ENCODE measurements at places on chromosomes 11 and 22.

DNA sequence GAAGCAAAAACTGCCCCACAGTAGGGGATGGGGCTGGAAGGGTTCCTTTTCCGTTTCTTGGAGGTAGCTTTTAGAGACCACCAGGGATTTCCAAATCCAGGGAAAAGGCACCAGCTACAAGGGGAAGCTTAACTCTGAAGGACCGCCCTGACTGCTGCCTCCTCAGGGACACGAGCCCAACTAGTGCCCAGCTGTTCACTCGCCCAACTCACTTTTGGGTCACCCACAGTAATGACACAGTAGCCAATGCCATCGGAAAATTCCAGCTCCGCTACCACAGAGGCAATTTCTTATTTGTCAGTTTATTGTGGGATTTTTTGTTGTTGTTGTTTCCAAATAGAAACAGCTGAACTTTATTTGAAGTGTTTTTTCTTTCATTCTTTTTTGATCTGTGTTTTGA is 141.3 kb downstream of the ATXN10 start:
- DNase-seq: no peak

GRCh38 chr11:103332409-103332808 is 223.2 kb downstream of the DYNC2H1 start:
- DNase-seq: no peak

DNA sequence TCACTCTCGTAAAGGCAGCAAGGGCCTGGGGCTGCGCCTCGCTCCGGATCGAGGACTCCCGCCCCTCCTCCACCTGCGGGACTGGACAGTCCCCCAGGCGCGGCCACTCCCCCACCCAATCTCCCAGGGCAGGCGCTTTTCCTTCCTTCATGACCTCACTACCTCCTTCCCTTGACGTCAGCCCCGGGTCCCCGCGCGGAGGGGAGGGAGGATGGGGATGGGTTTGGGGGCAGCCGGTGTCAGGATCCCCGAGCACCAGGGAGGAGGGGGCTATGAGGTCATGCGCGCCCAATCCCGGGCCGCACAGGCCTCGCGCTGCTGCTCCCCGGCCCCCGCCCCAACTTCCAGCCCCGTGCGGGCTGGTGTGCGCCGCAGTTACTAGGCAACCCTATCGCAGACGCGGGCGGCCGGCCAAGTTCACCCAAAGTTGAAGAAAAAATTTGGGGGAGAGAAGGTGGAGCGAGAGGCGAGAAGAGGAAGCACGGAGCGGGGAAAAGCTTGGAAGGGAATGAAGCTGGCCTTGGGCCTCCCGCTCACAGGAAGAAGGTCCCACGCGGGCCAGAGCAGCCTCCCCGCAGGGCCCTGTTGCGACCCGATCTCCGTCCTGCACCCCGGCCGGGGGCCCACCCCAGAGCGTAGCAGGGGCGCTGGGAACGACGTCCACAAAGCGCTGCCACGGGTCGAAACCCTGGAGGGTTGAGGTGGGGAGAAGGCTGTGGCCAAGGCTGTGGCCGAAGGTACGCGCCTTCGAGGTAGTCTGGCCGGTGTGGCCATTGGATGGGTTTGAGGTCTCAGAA is 8.3 kb downstream of the WT1 start:
- no peak for DNase-seq

- DNase-seq: no peak
Measured at GRCh38 chr11:27296497-27296896, 66.5 kb downstream of the CCDC34 start.

- no peak for DNase-seq
Measured at GRCh38 chr11:33532720-33533385, 167.8 kb downstream of the C11orf91 start.

DNA sequence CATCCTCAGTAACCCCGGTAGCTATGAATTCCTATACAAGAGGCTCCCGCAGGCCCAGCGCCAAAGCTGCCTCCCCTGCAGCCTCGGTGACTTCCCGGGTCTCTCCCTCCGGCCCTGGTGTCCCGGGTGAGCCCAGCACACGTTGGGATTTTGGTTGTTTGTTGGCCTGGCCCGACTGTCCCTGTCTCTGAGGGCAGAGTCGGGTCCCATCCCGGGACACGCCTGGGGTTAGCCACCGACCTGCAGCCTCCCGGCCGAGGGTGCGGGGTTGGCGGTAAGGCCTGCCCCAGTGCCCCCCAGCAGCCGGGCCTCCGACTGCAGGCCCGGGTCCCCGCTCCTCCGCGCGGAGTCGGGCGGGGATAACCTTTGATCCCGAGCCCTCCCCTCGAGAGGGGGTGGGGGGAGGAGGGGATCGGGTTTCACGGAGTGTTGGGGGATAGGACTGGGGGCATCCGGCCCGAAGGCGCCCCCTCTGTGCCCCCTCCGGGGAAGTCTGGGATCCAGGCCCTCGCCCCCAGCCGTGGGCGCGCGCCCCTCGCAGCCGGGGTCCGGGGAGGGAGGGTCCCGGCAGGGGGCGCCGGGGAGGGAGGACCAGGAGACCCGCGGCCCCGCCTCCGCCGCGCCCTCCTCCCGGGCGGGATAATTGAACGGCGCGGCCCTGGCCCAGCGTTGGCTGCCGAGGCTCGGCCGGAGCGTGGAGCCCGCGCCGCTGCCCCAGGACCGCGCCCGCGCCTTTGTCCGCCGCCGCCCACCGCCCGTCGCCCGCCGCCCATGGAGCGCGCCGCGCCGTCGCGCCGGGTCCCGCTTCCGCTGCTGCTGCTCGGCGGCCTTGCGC is at the start of gene FBLN1:
TSS of gene FBLN1 (plus strand) at position 669 of the 835 bp plus-strand sequence. CDS start at position 772, 103 bp downstream.
- no peak for DNase-seq

GRCh38 chr11:6618117-6619003 is 862 bp downstream of the TPP1 start:
- no peak for DNase-seq

DNA sequence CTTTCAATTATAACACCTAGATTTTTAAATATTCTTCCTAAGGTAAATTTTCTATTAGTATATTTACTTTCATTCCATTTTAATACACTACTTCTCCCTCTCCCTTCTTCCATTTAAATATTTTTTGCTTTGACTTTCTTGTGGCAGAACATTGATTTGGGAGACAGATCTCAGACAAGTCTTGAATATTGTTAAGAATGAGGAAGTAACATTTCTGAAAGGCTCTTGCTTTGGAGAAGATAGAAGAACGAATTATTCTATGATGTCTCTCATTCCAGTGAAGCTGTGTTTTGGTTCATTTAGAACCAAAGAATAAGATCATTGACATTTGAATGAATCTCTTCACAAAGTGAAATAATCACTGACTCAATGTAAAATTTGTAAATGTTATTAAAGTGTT is 2.4 kb downstream of the IPO7 start:
- no peak for DNase-seq

DNA sequence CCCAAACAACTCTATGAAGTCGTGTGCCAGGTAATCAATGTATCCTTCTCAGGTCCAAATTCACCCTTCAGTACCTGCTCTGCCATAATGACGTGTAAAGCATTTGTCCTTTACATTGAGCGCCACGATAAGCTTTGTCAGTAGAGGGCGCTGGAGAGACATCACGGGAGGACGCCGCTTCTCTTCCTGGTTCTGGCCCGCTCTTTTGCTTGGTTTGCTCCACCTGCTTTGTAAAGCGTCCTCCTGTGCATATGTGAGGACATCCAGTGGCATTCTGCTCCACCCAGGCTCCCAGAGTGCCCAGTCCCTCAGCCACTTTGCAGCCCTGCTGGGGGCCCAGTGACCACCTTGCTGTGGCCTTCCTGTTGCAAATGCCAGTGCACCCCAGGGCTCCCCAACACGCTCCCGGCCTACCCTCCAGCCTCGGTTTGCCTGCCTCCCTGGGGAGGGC is 61.1 kb downstream of the WT1 start:
- no peak for DNase-seq

- no peak for DNase-seq
Measured at GRCh38 chr11:117840881-117841550, 16.5 kb upstream of the FXYD2 start.

DNA sequence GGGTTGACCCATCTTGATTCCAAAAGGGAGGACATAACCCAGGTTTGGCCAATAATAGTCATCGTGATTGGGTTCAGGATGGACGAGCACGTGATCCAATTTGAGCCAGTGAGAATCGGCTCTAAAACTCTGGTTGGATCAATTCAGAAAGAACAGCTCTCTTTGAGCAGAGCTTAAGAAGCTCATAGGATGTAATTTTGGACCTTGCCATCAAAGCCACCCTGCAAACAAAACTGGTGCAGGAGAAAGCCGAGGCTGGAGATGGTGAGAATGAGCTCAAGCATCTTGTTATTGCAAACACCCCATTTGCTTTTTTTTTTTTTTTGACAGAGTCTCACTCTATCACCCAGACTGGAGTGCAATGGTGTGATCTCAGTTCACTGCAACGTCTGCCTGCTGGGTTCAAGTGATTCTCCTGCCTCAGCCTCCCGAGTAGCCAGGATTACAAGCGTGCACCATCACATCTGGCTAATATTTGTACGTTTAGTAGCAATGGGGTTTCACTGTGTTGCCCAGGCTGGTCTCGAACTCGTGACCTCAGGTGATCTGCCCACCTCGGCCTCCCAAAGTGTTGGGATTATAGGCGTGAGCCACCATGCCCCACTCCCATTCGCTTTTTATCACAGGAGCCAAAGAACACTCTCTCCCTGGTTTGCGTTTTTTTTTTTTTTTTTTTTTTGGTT is 13.8 kb upstream of the MIAT start:
- DNase-seq: no peak

- no peak for DNase-seq
Measured at GRCh38 chr22:39084666-39085065, 7.6 kb downstream of the APOBEC3G start.

DNA sequence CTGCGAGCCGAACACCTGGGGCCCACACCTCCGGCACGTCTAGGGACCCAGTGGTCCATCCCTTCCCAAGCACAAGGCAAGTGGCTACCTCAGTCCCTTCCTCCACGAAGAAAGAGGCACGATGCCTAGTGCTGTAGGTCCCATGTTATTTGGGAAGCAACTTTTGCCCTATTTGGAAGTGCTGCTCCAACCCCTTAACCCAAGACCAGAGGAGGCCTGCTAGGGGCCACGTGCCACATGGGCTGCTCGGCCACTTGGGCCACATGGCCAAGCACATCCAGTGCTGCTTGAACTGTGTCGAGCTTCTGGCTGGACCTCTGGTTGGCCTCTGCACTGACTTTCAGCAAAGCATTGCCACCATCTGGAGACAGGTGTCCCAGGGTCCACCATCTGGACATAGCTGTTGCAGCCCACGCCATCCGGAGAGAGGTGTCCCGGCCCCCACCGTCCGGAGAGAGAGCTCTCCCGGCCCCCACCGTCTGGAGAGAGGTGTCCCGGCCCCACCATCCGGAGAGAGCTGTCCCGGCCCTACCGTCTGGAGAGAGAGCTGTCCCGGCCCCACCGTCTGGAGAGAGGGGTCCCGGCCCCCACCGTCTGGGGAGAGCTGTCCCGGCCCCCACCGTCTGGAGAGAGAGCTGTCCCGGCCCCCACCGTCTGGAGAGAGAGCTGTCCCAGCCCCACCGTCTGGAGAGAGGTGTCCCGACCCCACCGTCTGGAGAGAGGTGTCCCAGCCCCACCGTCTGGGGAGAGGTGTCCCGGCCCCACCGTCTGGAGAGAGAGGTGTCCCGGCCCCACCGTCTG is 6.5 kb upstream of the B4GALNT4 start:
- DNase-seq: no peak

DNA sequence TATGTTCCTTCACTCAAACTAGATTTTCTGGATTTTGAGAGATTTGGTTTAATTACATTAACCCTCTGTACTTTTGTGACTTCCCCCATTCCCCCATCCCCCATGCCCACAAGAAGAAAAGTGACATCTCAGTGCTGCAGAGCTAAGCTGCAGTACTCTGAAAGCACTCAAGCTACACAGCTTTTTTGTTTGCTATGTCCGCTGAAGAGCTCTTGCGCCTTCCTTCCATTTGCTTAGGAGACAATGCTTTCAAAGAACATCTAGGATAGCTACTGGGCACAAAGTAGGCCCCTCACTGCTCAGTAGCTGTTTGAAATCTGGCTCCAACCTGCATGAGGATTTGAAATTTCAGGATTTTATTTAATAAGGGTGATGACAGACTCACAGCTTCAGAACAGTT is 69.7 kb downstream of the SLC17A6 start:
- DNase-seq: no peak

DNA sequence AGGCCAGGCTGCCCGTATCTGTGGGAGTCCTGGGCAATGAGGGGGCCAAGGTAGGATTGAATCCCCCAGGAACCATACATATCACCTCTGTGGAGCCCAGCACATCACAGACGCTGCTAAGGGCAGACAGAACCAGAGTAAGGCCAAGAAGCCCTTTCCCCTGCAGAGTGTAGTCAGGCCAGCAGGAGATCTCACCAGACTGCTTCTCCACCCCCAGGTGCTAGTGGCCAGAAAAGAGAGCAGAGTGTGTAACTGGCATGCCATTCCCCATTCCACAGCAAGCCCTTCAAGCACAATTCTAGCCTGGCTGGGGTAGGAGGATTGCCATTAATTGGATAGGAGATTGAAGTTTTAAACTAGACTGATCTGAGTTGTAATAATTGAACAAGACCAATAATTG is 28.0 kb upstream of the FCHSD2 start:
- DNase-seq: no peak

GRCh38 chr11:76636826-76637460 is 33.6 kb downstream of the LRRC32 start:
- DNase-seq: no peak

DNA sequence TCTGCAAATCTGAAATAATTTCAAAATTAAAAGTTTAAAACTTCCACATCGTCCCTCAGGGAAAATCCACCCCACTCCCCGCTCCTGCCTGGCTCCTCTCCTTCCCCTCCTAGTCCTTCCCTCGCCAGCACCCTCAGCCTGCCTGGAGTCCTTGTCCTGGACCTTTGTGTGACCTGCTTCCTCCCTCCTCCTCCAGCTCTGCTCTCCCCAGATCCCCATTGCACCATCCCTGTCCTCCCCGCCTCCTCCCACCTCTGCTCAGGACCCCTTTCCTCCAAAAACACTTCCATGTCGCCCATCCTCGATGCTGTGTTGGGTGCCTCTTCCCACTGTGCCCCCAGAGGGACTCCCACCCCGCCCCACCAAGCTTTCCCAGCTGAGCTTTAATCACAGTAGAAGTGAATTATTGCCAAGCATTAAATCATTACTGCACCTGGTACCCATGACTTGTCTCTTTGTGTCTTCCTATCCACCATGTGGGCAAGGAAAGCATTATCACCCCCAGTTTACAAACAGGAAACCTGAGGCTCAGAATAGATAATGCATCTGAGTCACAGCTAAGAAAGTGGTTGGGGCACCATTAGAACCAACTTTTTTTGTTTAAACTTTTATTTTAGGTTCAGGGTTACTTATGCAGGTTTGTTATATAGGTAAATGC is 2.4 kb upstream of the ZP1 start:
- no peak for DNase-seq

GRCh38 chr22:29129808-29130140 is 56.9 kb downstream of the KREMEN1 start:
- DNase-seq: no peak

- DNase-seq: no peak
Measured at GRCh38 chr11:19275496-19275895, 34.8 kb upstream of the E2F8 start.

- DNase-seq: no peak
Measured at GRCh38 chr11:64872790-64873488, 5.5 kb downstream of the EHD1 start.
